ENCODE measurements at places on chromosomes 3 and 15. TPM values are rescaled to one million over a fixed set of nuclear protein-coding genes. Genes with fewer than 3 reads are reported as not detected.

- H3K36me3 ChIP-seq = peaks cover 15% of the 10 kb centered on the region
- DNase-seq = no peak
- H3K27me3 ChIP-seq = no peaks in the 10 kb centered on the region
- no peaks in the 10 kb centered on the region for H3K4me1 ChIP-seq
- H3K4me3 ChIP-seq = no peak overlapping the region
Measured at GRCh38 chr15:38474155-38474757, 20.3 kb downstream of the FAM98B start.

DNA sequence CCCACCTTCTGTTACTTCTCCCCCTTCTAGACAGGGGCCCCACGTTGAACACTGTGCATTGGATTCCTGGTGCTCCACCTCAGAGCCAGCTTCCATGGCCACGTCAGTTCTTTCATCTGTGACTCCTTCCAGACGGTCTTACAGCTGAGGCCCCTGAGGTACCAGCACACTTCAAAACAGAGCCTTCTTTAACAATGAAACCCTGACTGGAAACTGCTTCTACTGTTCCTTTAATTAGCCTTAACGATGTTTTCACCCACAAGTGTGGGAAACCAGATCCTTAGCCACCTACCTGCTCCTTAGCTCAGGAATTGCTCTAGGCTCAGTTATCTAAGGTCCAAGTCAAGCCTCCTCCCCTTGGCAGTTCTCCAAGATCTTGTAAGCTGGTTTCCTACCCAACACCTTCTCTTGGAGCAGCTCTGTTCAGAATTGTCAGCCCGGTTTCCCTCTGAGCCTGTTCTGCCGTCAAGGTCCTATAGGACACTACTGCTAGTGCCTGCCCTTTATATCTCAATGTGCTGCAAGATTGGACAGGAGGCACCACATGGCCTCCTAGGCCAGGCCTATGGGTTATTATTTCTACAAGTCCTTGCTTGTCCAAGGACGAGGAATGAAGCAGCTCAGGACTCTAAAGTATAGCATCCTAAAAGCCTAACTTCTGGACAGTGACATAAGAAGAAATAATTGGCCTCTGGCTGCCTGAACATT lies 80.7 kb downstream of the FMN1 start:
- no peak for DNase-seq
- H3K27me3 ChIP-seq = no peaks in the 10 kb centered on the region
- H3K4me1 ChIP-seq = no peaks in the 10 kb centered on the region

Gene MCTP2
- 25.5 TPM for total RNA-seq

DNA sequence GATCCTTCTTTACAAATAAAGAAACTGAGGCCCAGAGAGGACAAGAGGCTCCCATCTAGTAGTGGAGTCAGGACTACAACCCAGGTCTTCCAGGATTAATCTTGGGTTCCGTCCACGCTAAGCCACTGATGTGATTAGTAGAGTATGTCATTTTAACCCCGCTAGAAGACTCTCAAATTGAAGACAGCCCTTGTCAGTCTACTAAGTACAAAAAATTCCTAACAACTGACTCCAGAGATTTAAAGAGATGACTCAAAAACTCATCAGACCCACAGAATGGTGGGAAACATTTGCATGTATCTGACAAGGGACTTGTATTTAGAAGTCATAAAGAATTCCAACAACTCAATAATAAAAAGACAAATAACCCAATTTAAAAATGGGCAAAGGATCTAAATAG lies 145.3 kb downstream of the CNTN3 start:
- no peaks in the 10 kb centered on the region for H3K36me3 ChIP-seq
- peaks cover 3% of the 10 kb centered on the region for H3K4me1 ChIP-seq
- H3K27me3 ChIP-seq = no peaks in the 10 kb centered on the region
- no peak for DNase-seq

Data from ascending aorta (tissue), 2 donors.